Activated CD8-positive, alpha-beta memory T cell treated with anti-CD3 and anti-CD28 coated beads for 4 hours (primary cell): ENCODE measurements at places on chromosomes 5 and 9.

DNA sequence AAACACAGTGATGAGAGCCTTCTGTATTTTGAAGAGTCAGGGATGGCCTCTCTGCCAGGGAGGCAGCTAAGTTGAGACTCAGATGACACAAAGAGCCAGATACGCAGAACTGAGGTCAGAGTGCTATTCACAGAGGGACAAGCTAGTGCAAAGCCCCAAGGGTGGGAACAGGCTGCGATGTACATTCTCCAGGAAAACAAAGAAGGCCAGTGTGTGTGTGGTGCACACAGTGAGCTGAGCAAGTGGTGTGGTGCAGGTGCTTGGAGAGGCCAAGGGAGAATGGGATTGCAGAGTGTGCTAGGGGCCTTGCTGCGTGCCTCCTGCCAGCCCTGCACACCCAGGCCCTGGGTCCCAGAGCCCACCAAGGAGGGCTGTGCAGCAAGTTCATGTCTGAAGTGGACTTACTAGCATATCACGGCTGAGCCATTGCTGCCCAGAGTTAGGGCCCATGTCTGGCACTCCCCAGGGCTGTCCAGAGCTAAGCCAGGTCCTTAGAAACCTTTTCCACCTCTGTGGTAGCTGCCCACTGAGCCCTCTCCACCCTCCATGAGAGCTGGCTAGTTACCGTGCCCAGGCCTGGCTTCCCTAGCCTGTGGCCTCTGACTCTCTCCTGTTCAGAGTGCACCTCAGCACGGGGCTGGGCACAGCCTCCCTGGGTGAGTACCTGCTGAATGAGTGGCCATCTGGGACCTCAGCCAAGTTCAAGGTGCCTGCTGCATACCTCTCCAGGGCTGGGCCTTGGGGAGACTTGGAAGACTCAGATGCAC, 9.3 kb downstream of the SLC25A48 start:
- no peak for DNase-seq

GRCh38 chr5:12614608-12615007, 710.4 kb upstream of the CTNND2 start:
- no peak for DNase-seq

GRCh38 chr5:172919525-172920446, 39.4 kb upstream of the RPL26L1 start:
- no peak for DNase-seq

DNA sequence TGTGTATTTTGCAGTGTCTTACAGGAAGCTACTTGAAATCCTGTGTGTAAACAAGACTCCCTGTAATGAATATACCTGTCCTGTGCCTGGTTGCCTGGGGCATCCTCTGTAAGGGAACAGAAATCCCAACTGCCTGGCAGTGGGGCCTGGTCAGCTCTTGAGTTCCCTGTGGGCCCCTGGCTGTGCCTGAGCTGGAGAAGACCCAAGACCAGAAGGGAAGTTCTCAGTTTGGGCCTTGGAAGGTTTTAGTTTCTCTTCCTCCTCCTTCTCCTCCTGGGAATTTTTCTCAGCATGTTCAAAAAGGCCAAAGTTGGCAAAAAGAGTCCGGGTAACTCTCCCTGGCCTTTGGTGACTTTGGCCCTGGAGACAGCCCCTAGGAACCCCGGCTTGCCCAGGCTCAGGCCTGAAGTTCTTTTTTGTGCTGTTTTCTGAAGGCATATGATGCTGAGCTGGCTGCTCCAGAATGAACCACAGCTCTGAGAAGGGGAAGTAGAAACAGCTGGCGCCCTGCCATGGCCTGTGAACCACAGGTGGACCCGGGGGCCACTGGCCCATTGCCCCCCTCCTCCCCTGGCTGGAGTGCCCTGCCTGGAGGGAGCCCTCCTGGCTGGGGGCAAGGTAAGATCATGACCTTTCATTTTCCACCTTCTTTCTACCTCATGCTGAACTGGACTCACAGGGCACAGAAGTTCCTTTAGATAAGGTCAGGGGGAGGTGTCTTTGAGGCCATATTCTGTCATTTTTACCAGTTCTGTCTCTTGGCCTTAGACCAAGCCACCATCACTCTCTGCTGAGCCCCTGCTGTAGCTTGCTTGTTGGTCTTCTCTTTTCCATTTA, 5.8 kb downstream of the TMEM268 start:
- DNase-seq = no peak

DNA sequence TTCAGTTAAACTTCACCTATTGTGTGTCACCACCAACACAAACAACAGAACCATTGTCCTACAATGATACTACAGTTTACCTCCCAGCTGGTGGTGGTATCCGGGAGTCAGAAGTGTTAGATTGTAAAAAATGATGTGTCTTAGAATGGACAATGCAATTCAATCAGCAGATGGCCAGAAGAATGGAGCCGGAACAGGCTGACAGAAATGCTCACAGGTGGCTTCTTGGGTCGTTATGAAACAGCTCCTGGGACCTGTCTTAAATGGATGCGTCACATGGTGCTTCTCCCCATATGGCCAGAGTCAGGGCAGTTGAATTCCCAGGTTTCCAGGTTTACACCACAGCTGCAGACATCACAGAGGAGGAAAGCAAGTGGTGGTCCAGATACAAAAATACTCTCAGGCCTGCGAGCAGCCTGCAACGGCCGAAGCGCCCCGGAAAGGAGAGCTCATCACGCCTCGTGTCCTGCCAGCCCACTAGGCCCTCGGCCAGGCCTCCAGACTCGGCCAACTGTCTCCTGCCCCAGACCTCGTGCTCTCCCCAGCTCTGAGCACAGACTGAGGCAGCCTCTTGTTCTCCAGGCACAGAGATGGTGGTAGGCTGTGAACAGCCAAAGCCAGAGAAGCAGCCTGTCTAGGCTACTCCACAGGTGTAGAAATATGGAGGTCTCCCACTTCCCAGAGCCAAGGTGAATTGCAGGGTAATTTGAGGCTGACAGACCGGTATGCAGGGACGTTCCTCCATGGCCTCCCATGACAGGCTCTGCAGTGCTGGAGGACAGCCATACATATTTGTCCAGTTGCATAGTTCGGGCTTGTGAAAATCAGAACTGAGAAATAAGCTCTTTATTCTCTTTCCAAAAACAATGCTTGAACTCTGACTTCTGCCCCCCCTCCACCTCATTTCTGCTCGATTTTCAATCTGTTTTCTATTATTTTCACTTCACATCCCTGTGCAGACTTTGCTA, 98.5 kb upstream of the SPATA31C2 start:
- DNase-seq = no peak

DNA sequence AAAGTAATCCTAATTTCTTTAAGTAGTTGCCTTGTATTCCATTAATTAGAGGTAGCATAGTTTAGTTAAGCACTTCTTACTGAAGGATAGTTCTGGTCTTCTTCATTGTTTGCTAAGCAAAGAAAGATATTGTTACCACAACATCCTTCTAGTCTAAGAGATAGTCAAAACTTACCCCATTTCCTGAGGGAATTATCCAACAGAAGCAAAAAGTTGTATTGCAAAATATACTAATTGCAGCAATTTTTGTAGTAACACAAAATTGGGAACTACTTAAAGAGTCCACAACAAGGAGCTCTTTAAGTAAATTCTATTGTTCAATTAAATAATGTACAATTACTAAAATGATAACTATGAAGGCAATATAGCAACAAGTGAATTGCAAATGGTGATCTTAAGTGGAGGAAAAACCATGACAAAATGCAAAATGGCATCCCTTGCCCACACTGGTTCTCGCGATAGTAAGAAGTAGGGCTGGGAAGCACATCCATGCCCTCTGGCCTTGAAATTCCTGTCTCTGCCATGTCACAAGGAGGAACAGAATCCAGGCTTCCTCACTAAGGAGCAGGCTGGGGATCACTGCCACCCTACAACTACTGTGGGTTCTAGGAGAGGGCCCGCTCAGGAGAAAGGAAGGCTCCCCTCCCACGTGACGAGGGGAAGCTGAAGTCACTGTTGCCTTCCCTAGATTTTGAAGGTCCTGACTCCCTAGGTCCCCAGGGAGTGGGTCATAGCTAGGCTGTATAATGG, 23.3 kb upstream of the MEGF9 start:
- no peak for DNase-seq

- DNase-seq = no peak
Measured at GRCh38 chr5:126801992-126802294, 25.0 kb downstream of the LMNB1 start.

DNA sequence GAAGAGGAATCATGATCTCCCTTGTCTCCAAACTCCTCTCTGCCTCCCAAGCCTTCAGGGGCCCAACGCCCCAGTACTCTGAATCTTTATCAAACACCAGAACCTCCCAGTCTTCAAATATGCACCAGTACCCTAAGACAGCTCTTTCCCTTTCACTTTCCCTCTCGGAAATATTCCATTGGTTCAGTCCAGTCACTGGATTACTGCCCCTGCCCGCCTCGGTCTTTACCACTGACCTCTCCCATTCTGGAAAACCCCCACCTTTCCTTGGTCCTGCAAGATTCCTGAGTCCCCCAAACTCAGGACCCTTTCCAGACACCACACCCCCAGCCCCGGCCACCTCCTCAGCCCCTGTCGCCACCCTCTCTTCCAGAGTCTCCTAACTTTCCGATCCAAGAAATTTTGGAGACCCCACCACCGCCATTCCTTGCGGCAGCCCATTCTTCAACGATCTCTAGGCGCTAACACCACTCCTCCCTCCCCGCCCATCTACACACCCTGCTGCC, 674 bp downstream of the C5orf15 start:
- no peak for DNase-seq

GRCh38 chr5:39506211-39506610, 81.4 kb upstream of the DAB2 start:
- no peak for DNase-seq

DNA sequence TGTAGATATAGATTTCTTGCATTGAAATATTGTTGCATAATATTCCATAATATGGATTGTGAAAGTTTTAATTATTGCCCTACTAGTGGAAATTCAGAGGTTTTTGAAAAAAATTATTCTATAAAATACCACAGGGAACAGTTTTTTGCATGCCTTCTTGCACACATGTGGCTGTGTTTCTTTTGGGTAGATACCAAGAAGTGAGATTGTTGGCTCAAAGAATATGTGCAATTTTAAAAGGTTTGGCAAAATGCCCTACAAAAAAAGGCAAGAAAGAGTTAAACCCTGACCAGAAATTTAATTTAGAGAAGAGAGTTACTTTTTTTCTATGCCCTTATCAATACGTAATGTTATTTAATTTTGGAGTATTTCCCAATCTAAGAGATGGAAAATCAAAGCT, 270.8 kb upstream of the DAPK1 start:
- no peak for DNase-seq

- no peak for DNase-seq
Measured at GRCh38 chr9:27193886-27194285, 84.9 kb downstream of the TEK start.

DNA sequence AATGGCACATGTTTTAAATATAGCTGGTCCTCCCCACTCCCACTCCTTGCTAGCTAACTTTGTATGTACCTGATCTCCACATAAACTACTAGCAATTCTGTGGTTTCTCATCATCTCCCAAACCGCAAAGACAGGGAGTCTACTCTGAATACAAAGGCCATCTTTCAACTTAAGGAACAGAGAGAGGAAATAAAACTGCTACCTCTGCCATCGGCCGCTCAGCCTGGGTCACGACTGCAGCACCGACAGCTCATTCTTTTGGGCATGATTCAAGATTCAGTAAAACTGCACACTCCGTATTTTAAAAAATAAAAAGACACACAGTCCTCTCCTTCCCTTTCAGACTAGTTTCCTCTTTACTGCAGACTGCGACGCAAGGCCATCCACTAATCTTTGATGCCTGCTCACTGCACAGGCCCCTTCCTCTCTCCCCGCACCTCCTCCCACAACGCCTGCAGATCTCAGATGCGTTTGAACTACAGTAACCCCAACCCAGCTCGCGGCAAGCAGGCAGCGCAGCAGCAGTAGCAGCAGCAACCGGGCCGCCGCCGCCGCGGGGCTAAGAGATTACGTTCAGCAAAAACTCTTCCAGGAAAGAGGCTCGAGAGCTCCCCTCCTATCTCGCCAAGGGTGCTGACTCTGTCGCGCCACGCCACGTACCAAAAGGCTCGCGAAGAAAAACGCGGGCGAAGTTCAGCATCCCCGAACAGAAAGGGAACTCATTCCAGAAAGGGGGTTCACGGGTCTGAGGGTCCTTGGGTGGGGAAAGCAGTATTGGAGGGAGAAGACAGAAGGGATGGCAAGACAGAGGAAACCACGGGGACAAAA, 1.5 kb downstream of the RNF145 start:
- peak; percentile 43 for DNase-seq

- DNase-seq = peak; percentile 19
Measured at GRCh38 chr9:133677126-133678010, 41.2 kb downstream of the DBH start.

GRCh38 chr9:4879115-4879558, 86.4 kb downstream of the RCL1 start:
- DNase-seq = no peak

DNA sequence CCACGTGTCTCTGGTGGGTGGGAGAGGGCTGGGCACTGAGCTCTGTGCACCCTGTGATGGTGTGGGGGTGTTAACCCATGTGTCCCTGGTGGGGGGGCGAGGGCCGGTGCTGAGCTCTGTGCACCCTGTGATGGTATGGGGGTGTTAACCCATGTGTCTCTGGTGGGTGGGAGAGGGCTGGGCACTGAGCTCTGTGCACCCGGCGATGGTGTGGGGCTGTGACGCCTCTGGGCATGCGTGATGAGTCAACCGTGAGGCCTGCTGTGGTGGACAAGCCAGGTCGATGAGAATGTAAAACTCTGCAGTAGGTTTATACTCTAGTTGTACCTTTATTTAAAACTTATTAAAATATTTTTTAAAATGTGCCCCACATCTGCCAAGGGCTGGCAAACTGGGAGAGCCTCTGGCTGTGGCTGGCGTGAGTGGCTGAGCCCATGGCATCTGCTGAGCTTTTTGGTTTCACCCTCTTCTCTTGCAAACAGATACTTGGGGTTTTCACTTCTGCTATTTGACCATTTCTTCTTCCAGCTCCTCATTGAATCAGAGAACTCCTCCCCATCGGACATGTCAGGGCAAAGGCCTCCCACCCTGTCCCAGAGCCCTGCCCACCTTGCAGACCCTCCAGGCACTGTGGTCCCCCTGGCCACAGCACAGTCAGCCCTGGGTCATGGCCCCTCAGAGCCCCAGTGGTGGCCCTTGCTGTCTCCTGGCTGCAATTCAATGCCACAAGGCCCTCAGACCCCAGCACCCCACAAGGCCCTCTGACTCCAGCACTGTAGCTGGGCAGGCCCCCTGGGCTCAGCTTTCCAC, 18.5 kb upstream of the EXOC3 start:
- DNase-seq = no peak

- no peak for DNase-seq
Measured at GRCh38 chr5:149387982-149388381, 8.9 kb upstream of the IL17B start.
